Hypothalamus (tissue), 51 donors: ENCODE measurements at places on chromosomes 7 and 10.

DNA sequence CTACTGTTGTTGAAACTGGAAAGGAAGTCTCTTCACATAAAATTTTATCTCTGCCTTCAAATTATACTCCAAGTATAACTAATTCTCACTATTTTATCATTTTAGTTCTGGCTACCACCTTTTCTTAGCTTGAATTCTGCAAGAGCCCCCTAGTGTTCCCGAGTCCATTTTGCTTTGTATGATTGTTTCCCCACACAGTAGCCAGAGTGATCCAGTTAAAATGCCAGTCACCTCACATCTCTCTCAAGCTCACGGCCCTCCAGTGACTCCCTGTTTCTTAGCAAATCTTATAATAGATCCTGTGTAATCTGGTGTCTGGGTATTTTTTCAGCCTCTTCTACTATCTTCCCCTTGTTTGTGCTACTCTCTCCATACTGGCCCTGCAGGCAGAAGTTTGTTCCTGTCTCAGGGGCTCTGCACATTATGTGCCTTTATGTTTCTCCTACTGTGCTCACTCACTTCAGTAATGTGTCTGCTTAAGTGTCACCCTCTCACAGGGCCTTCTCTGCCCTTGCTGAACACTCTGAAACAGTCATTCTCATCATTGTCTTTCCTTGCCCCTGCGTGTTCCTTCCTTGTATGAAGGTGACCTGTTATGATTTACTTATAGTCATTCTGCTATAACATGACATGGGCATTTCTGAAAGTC is 8.9 kb downstream of the WAC start:
- DNase-seq, result no peak

DNA sequence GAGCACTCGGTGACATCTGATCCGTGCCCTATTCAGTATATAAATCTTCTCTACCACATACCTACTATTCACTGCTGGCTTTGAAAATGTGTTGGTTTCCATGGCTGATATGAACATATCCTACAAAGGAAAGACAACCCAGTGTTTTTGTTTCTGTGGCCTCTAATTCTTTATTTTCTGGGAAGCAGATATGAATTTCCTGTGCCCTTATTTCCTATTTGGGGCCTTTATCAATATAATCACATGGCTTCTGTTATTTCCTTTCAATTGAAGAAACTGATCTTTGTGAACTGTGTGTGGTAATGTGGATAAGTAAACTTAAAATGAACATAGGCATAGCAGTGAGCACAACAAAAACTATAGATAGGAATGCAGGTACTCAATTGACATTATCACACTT is 10.6 kb downstream of the CCNJ start:
- DNase-seq, result no peak

GRCh38 chr10:87861566-87861952 is 1.8 kb downstream of the KLLN start:
- DNase-seq, result no peak

GRCh38 chr10:12250181-12250580 is 54.2 kb downstream of the CDC123 start:
- DNase-seq, result no peak

- DNase-seq, result no peak
Measured at GRCh38 chr10:43355749-43356371, 15.6 kb upstream of the FXYD4 start.

DNA sequence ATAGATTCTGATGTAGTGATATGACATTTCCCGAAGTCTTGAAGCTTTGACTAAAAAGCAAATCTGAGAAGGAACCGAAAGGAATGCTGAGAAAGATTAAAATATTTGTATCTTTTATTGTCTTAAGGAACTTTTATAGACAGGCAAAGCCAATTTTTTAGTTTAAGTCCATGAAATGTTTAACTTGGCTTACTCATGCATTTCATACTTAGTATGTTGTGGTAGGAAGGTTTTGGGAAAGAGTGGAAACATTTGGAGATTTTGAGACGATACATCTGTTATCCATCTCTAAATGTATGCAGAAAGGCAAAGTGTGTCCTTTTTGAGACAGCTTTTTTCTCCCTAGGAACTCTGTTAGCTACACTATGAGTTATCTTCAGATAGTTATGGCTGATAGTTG is 10.1 kb downstream of the TBC1D12 start:
- no peak for DNase-seq

GRCh38 chr7:103686064-103686463 is 240.1 kb upstream of the SLC26A5 start:
- no peak for DNase-seq

DNA sequence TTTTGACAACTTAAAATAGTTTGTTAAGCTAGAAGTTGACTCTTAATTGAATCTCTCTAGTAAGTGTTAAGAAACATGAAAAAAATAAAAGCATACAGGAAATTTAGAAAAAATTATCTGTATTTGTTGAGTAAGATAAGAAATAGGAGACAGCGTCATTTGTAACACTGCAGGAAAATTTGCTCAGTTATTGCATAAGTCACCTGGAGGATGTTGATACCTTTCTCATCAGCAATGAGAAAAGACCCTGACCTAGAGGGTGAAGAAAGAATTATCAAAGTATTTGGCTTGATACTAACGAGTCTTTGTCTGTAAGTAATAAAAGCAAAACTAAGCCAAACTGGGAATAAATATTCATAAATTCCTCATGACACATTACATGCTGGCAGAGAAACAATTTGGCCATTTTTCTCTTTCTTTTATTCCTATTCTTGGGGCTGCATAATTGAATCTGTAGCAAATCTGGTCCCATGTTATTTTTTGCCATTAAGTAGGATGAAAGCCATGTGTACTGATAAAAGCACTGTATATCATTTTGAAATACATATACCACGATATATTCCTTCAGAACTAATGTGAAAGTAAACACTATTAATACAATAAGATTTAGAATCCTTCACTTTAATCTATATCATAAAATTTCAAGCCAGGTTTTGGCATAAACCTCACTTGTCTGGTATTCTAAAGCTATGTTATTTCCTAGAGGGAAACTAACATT is 362.8 kb downstream of the THSD7A start:
- DNase-seq, result no peak

- DNase-seq, result no peak
Measured at GRCh38 chr10:104104418-104104817, 17.6 kb upstream of the SFR1 start.

- DNase-seq, result no peak
Measured at GRCh38 chr10:16597656-16598055, 76.0 kb upstream of the C1QL3 start.

DNA sequence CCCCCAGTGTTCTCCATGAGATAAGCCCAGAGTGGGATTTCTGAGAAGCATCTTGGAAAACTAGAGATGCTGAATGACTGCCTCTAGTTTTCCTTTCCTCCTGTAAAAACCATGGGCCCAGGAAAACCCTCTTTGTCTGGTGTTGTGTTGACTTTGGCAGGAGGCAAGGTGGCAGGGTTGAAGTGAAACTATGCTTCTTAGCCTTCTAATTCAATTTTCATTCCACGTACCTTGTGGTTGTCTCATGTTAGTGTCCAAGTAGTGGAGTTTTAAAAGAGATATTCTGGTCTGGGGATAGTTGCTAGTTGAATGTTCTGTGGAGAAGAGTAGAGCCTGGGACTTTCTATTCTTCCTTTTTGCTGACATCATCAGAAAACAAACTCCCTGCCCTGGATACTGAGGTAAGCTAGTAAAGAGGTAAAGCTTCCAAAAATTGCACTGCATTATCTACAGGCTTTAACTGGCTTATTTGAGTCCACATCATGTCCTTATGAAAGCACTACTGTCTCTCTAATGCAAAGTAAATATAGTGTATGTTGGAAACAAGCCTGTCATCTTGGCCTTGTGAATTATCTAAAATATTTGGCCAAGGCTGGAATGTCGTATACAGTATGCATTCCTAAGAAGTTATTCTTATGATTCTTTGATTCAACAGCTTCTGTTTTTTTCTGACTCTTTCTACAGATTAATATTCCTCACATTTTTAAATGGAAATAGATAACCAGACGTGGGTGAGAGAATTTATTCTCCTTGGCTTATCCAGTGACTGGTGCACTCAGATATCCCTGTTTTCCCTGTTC is at the start of gene OR2F2:
Gene OR2F2, plus strand, starts transcription at position 708 of the 800 bp plus-strand sequence. Its CDS starts 0 bp downstream, at position 708.
- DNase-seq, result no peak

- no peak for DNase-seq
Measured at GRCh38 chr7:47507522-47507921, 74.4 kb downstream of the TNS3 start.

GRCh38 chr10:74813381-74814259 is 12.8 kb upstream of the KAT6B start:
- DNase-seq, result no peak

DNA sequence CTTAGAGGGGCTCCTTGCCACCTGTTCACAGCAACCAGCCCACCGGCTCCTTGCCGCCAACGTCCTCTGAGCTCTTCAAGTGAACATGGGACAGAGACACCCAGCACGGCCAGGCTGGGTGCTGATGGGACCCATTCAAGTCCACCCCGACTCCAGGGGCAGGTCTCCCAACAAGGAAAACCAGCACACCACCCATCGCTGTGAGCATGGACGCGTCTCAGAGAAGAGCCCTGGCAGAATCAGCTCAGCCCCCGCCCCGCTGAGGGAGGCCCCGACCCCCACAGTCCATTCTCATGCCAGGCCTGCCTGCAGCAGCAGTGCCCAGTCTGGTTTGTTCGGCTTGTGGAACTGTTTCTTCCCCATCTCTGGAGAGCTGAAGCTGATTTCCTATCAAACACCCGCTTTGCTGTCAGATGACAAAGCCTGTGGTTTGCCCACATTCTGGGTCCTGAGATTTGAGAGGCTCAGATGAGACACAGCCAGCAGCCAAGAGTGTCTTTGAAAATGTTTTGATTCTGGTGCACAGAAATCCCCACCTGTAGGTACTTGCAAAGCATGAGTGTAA is 216.6 kb downstream of the ZMYND11 start:
- no peak for DNase-seq

- no peak for DNase-seq
Measured at GRCh38 chr10:19815036-19815730, 1.0 kb upstream of the PLXDC2 start.

GRCh38 chr7:2729031-2729892 is 41.3 kb downstream of the AMZ1 start:
- DNase-seq, result peak; percentile 39

GRCh38 chr7:70044064-70044463 is 445.8 kb downstream of the AUTS2 start:
- no peak for DNase-seq

- DNase-seq, result no peak
Measured at GRCh38 chr10:97475936-97476594, 22.2 kb downstream of the MMS19 start.

- DNase-seq, result no peak
Measured at GRCh38 chr10:92011560-92012214, 88.1 kb downstream of the BTAF1 start.

DNA sequence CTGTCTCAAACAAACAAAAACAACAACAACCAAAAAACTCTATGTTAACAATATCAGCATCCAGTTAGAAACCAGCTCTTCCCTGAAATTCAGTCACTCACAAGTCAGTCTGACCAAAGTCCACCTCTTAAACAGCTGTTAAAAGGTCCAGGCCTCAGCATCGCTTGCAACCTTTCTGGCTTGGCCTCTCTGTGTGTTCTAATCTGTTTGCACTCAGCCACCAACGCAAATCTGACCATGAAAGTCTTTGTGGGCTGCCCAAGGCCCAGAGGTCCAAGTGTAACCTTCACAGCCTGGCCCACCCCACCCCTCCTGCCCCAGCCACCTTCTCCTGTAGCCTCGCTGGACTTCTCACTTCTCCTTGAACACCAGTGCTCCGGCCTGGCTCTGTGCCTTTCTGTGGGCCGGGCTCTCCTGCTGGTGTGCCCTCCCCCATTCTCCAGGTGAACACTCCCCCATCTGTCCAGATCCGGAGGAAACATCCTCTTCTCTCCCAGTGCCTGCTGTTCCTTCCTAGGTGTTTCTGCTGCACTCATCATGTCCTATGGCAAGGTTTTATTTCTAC is 72.2 kb upstream of the EFCAB10 start:
- no peak for DNase-seq

DNA sequence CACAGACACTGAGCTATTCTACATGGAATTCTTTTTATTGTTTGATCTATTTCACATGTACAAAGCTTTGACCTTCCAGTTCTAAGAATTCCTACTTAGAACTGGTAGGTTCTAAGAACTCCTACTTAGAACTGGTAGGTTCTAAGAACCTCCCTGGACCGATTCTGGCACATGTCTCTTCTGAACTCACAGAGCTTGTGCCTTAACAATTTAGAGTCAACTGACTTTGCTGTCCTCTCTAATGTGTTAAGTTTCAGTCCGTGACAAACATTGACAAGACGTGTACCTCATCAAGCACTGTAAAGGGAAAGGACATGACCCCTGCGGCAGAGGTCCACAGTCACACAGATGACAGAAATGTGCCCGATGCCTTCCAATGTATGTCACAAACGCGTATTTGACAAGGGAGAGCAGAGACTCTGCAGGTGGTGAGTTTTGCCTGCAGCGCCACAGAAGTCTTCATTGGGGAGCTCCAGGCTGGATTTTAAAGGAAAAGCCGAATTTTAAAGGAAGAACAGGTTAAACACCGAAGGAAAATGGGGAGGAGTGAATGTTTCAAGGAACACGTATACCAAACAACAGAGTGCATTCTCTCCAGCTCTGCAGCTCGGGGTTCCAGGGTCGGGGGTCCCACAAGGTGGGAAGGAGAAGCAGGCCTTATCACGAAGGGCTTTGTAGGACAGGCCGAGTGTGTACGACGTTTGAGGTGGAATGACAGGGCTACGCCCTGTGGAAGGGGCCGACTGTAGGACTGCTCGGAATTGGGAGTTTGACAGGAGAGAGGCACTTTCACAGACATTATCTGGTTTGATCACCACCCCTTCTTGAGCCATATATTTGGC is 161.1 kb upstream of the KLF14 start:
- DNase-seq, result no peak

DNA sequence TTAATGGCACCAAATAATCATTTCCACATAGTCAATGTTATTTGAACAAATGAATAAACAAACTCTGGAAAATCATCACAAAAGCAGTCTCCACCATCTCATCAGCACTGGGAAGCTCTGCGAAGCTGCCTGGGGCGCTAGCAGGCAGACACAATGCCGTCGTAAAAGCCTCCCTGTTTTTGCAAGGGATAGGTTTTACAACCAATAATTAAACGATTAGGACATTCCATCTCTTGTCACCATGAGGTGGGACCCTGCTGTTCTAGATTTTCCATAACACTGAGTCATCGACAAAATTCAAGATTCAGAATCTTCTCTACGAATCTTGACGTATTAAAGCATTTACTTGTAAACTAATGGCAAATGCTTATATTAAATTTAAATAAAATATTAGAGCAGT is 172.8 kb upstream of the AKR1E2 start:
- no peak for DNase-seq

GRCh38 chr10:28853195-28853594 is 175.9 kb downstream of the BAMBI start:
- DNase-seq, result no peak

GRCh38 chr10:87669752-87670151 is 10.1 kb downstream of the PAPSS2 start:
- no peak for DNase-seq

DNA sequence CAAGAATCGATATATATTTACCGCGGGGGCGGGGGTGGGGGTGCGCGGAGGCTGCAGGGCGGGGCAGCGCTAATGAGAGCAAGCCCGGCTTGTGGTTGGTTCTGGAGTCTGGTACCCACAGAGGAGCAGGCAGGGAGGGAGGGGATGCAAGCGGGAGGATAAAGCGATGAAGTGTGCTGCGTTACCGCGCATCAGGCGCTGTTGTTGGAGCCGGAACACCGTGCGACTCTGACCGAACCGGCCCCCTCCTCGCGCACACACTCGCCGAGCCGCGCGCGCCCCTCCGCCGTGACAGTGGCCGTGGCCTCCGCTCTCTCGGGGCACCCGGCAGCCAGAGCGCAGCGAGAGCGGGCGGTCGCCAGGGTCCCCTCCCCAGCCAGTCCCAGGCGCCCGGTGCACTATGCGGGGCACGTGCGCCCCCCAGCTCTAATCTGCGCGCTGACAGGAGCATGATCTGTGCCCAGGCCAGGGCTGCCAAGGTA is at the start of gene HECW1:
Gene HECW1, plus strand, starts transcription at position 189 of the 482 bp plus-strand sequence. CDS start 131,259 bp downstream, outside the sequence.
- no peak for DNase-seq

GRCh38 chr7:151782598-151783448 is 94.1 kb downstream of the PRKAG2 start:
- DNase-seq, result peak; percentile 67
